ENCODE measurements at places on chromosomes 16 and 17. TPM values are rescaled to one million over a fixed set of nuclear protein-coding genes. Genes with fewer than 3 reads are reported as not detected.

GRCh38 chr17:7147772-7148171, 31.4 kb downstream of the ASGR1 start:
- H3K27ac ChIP-seq: no peak overlapping the region
- no peak for DNase-seq
- H3K36me3 ChIP-seq: no peaks in the 10 kb centered on the region

GRCh38 chr17:41547921-41548843, 20.1 kb upstream of the KRT19 start:
- DNase-seq: peak; percentile 68
- H3K4me1 ChIP-seq: peaks cover 17% of the 10 kb centered on the region
- peaks cover 2% of the 10 kb centered on the region for H3K27me3 ChIP-seq
- H3K27ac ChIP-seq: no peak overlapping the region

DNA sequence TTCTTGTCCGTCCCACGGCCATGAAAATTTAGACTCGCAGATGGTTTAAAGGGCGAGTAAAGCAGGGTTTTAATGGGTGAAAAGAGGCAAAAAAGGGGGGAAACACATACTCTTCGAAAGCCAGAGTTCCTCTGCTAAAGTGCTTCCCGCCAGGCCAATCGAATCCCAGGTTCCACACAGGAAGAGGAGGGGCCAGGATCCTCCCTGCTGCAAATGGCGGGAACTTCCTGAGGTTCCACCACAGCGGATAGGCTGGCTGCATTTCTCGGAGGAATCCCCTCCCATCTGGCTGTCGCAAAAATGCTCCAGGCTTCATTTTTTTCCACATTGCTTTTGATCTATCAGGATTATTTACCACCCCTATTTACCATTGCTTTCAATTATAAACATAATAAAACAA, 670.1 kb upstream of the CA10 start:
- H3K4me3 ChIP-seq: no peak overlapping the region
- H3K4me1 ChIP-seq: no peaks in the 10 kb centered on the region
- no peak for DNase-seq
- H3K36me3 ChIP-seq: no peaks in the 10 kb centered on the region
- H3K27me3 ChIP-seq: no peaks in the 10 kb centered on the region

- H3K4me1 ChIP-seq: no peaks in the 10 kb centered on the region
- no peak overlapping the region for H3K27ac ChIP-seq
- no peak overlapping the region for H3K4me3 ChIP-seq
- peak; percentile 60 for DNase-seq
- H3K27me3 ChIP-seq: peaks cover 34% of the 10 kb centered on the region
Observed at GRCh38 chr17:79612468-79613194, 1.8 kb upstream of the RBFOX3 start.

XAF1 gene
- 261 TPM for total RNA-seq

- H3K4me1 ChIP-seq: peaks cover 8% of the 10 kb centered on the region
- peaks cover 24% of the 10 kb centered on the region for H3K36me3 ChIP-seq
- no peak overlapping the region for H3K27ac ChIP-seq
- no peak overlapping the region for H3K4me3 ChIP-seq
- no peak for DNase-seq
Observed at GRCh38 chr17:46085522-46085921, 86.5 kb downstream of the STH start.
